ENCODE measurements at places on chromosomes 11 and 22.

DNA sequence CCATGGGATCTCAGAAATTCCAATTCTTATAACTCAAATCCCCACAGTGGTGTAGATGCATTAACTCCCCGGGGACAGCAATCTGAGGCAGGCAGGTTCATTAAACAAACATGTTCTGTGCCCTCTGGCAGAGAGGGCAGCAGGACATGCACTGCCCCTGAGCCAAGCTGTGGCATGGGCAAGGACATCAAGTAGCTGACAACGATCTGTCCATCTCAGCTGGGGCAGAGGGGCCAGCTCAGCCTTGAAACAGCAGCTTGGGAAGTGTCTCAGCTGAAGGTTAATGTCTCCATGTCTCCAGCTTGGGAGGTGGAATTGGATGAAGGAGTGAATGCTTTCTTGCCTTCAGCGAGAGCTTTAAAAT, 13.6 kb downstream of the TMEM25 start:
- DNase-seq, result no peak

DNA sequence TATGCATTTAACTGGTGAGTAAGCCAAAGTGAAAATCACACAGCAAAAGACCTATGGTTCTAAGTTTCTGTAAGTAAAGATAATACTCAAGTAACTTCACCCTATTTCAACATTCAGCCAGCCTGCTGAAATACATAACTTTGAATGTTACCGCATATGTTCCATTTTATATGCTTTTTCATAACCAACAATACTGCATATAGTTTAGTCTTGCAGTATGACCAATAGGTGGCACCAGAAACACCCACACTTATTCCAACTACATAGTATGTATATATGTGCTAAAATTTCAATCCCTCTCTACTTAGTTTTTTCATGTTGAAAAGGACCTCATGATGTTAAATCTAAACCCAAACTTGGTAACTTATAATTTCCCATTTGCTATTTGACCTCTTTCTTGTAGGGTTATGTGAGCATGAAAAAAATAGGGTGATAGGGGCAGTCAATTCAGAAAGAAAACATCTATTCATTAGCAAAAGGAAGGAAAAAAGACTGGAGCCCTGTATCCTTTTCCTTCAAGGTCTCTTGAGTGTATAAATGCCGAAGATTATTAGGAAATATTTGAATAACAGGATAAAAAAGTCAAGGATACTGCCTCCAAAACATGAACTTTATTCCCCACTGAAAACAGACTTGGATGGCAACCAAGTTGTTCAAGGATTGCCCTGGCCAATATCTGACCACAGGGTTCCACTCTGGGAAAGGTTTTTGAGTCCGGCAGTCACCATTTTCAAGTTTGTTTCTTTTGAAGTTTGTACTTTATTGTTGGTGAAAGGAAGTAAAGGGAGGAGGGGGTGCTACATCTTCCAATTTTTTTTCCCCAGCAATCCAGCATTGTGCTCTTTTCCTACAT, 23.8 kb upstream of the FZD4 start:
- no peak for DNase-seq

- DNase-seq, result no peak
Measured at GRCh38 chr22:46057246-46058090, 80.5 kb upstream of the WNT7B start.

GRCh38 chr11:2885678-2886081, at the start of gene CDKN1C:
Gene CDKN1C, minus strand, starts transcription at chr11:2885775. Its CDS starts 319 bp downstream, at chr11:2885456.
- no peak for DNase-seq

- DNase-seq, result no peak
Measured at GRCh38 chr22:20083891-20084546, 4.0 kb downstream of the DGCR8 start.
